Mesenteric fat pad (tissue), 1 donor: ENCODE measurements at places on chromosomes 6 and 20.

GRCh38 chr20:5261763-5262162 lies 55.0 kb downstream of the PROKR2 start:
- no peak for DNase-seq

- no peak for DNase-seq
Observed at GRCh38 chr20:36700438-36700837, 45.5 kb downstream of the NDRG3 start.

DNA sequence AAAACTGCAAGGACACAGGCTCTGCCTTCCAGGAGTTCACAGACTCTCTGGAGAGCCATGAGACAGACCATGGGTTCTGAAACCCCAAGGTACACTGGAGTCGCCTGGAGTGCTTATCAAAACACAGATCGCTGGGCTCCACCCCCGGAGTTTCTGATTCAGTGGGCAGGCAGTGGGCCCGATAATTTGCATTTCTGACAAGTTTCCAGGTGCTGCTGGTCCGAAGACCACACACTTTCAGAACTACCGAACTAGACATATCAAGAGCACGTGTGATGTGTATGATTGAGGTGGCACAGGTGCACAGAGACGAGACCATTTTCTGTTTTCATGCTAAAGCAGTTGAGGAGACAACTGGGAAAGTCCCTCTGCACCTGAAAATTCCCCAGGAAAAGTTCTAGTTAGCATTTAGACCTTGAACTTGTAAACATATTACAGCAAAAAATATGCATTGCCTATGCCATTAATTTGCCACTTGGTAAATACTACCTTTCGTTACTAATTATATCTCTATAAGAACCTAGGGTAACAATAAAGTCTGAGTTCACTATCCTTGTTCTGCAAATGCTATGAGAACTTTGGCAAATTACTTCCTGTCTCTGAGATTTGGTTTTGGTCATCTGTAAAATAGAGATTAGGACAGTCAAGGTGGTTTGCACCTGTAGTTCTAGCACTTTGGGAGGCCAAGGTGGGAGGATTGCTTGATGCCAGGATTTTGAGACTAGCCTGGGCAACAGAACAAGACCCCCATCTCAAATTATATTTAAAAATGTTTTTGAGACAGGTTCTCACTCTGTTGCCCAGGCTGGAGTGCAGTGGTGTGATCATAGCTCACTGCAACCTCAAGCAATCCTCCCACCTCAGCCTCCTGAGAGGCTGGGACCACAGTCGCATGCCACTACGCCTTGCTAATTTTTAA lies 14.3 kb upstream of the PIM1 start:
- DNase-seq: no peak

DNA sequence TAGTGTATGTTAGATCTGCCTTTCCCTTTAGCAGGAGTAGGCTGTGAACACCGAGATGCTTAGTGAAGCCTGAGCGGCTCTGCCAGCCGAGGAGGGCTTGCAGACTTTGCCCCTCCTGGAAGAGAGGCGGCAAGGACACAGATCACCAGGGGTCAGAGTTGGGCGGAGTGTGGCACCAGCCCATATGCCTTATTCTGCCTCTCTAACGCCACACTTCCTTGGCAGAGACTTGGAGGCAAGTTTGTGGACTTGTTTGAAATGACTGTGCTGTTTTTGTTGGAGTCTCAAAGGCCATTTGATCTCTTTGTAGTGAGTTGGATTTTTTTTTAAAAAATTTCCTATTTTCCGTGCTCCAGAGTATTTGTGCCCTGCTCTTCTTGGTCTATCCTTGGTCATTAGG lies 44.5 kb upstream of the CLDN20 start:
- no peak for DNase-seq

DNA sequence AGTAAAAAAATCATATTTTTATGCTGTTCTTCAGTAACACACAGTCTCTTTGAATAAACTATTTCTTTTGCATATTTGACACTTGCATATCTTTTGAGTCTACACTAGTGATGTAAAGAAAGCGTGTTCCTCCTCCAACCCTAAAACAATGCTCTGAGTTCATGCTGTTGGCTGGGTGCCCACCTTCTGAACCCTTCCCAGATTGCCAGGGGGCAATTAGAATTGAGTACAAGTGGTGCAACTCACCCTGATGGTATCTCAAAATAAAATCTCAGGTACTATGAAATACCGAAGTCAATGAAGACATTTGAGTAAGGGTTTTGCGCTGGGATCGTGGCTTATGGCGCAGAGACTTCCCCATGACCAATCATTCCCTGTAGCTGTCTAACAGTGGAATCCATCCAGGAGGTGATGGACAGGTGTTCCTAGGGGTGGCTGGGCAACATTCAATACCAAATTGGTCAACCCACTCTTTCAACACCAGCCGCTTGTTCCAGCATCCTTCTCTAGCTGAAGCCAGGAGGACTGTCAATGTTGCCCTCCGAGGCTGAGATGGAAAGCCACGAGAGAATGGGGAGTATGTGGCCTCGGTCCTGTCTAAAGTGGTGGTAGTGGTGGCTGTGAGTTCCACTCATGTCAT lies 94.4 kb upstream of the ZNFX1 start:
- DNase-seq: no peak
